ENCODE measurements at places on chromosomes 12 and 14.
A peak's percentile ranks its signal among the peaks of the same experiment; 100 is the strongest.

GRCh38 chr12:5456906-5457305 is 25.0 kb downstream of the NTF3 start:
- no peak for DNase-seq

DNA sequence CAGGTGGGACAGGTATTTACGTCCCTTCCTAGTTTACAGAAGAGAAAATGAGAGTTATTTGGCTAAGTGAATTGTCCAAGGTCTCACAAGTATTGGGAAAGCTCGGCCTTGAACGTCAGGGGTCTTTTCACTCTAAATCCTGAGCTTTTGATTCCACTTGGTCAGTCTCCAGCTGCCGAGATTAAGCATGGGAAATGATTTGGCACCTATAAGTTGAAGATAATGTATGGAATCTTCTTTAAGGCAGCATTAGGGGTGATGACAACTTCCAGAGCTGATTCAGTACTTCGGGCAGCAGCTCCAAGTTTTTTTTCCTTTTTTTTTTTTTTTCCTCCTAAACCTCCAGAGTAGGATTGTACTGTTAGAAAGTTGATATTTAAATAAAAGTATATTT is 722 bp downstream of the FAM234B start:
- peak; percentile 19 for DNase-seq

DNA sequence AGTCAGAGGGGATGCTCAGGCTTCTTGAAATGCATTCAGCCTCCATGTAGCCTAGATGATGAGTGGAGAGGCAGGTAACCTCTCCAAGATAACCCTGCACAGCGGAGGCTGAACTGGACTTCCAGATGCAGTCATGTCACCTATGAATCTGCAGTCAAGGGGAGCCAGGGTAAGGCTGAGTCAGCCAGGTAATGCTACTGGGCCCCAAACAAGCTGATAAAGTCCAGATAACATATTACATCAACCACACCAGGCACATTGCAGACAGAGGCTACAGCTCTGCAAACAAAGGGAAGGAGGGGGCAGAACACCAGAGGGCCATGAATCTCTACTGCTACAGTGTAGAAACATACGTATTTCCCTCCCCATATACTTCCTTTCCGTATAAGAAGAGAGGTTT is 14.0 kb downstream of the RNASE9 start:
- no peak for DNase-seq

GRCh38 chr12:125254856-125255255 is 189.6 kb downstream of the AACS start:
- no peak for DNase-seq

- DNase-seq = no peak
Measured at GRCh38 chr12:120651821-120652220, 11.4 kb downstream of the CABP1 start.

DNA sequence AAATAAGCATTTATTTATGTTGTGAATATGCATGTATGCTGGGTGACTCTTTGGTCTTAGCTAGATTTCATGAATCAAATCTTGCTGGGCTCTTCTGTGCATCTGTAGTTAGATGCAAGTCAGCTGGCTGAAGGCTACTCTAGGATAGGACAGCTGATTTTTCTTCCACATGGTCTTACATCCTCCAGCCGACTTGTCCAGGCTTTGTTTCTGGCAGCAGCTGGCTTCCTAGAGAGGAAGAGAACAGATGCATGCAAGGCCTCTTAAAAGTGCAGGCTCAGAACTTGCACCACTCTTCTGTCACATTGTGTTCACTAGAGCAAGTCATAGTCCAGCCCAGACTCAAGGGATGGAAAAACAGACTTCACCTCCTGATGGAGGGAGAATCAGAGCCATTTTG is 435.4 kb upstream of the STXBP6 start:
- no peak for DNase-seq

Measured in RWPE1 (cell line).